ENCODE measurements at places on chromosomes 2 and 18.

DNA sequence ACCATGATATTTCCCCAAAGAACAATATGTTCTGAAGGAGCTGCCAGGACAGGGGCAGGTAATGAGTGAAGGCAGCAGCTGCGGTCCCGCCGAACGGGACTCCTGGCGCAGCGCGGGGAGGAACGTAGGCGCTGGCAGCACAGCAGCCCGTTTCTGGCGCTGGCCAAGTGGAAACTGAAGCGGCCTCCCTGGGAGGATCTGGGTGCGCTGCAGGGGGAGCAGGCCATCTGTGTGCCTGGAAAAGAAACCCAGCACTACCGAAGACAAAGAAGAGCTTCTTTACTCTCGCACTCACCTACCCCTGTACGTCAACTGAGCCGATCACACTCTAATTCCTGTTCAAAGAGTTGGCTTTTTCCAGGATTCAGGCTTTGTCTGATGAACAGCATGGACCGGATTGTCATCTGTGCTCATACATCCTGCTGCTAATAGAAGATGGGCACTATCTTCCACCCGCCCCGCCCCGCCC lies 11.8 kb downstream of the G6PC2 start:
- peak; percentile 12 for DNase-seq

DNA sequence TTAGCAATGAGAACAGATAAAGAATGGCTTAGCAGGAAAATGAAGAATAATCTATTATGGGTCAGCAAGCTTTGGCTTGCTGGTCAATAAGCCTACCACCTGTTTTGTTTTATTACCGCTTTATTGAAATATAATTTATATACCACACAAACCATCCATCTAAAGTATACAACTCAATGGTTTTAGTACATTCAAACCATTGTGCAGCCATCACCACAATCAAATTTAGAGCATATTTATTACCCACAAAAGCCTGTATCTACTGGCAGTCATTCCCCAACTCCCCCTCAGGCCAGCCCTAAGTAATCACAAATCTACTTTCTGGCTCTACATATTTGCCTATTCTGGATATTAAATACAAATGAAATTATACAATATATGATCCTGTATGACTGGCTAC lies 17.2 kb downstream of the PPP3R1 start:
- DNase-seq = no peak

DNA sequence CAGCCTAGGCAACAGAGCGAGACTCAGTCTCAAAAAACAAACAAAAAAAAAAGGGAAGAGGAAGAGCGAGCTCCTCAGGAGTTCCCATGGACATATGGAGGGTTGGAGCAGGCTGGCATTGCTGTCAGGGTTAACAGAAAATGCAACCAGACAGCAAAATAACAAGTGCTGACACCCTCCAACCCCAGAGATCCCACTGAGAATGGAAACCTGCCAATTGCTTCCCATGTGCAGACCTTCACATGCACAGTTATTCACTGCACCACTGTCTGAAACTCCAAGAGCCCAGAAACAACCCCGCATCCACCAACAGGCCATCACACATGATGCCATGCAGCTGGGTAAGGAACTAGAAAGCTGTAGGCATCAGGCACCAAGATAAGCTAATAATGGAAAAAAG lies 43.5 kb downstream of the TFCP2L1 start:
- no peak for DNase-seq

GRCh38 chr2:220123751-220124150 lies 496.3 kb downstream of the SLC4A3 start:
- no peak for DNase-seq

DNA sequence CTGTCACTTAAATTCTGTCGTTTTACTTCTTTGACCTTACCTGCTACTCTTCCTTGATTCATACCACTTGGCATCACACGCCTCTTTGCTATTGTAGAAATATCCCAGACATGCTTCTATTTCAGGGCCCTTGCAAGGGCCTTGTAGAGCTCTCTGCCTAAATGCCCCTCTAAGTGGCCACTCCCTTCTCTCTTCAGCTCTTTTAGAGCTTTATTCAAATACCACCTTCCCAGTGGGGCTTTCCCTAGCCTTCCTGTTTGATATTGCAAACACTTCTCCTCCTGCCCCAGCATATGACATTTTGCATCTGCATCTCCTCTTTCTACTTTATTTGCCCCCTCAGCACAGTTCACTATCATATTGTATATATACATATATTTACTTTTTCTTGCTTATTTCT lies 54.0 kb downstream of the PELI1 start:
- DNase-seq = no peak

DNA sequence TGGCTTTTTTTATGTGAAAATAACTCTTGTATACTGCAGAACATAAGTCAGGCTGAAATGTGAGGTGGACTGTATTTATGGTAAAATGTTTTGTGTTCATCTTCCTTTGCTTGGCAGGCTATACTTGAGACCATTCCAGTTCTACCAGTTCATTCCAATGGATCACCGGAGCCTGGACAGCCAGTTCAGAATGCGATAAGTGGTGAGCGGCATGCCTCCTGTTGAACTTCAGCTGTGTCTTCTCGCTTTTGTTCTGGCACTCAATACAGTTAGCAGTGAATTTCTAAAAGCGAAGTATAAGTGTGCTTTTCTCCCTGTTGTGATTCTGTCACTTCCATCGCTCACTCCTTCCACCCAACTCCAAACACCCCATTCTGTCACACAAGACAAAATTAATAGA lies 138.5 kb downstream of the ARHGAP28 start:
- DNase-seq = no peak

Measured in progenitor cell of endocrine pancreas (in vitro differentiated cells).